ENCODE measurements at places on chromosomes 5 and 9.

DNA sequence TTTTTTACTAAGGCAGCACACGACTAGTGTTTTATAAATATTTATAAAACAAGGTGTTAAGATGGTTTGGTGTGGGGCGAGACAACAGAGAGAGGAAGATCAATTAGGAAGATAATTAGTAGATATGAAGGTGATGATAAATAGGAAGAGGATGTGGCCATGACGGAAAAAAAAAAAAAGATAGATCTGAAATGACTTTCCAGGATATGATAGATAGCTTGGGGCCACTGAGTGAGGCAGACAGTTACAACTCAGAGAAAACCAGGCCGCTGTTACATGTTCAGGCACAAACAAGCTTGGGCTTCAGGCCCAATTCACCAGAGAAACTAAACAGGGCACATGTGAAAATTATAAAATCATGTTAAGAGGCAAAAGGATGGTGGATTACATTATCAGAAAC, 43.2 kb downstream of the KIAA0825 start:
- DNase-seq = no peak

DNA sequence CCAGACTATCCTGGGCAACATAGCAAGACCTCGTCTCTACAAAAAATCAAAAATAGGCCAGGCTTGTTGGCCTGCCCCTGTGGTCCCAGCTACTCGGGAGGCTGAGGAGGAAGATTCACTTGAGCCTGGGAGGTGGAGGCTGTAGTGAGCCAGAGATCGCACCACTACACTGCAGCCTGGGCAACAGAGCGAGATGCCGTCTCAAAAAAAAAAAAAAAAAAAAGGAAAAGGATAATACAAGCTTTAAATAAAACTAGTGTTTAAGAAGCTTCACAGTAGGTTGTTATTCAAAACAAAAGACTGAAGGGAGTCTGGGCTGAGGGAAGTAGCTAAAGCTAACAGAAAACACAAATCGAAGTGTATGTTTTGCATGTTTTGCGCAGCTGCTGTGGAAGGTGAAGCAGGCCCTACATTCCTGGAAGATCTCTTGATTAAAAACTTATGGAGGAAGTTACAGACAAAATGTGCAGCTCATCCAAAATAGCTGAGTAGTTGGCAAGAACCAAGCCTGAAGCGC, 581 bp upstream of the C9orf40 start:
- DNase-seq = peak; percentile 92

GRCh38 chr5:142023836-142024235, 11.0 kb upstream of the GNPDA1 start:
- DNase-seq = no peak

DNA sequence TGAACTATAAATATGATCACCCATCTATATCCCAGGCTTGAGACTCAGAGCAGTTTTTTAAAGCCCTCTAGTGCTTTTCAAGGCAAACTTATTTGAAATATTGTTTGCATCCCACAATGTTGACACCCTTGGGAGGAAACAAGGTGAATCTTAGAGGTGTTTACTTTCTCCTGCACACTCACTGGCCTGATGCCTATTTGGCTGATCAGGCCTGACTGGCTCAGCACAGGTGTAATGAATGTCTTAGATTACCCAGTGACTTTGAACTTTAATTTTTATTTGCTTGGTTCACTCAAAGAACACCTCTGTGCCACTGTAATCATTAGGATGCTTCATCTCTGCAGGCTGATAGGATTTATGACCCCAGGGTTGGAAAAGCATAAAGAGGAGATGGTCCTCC, 158.3 kb downstream of the KCTD16 start:
- DNase-seq = no peak

DNA sequence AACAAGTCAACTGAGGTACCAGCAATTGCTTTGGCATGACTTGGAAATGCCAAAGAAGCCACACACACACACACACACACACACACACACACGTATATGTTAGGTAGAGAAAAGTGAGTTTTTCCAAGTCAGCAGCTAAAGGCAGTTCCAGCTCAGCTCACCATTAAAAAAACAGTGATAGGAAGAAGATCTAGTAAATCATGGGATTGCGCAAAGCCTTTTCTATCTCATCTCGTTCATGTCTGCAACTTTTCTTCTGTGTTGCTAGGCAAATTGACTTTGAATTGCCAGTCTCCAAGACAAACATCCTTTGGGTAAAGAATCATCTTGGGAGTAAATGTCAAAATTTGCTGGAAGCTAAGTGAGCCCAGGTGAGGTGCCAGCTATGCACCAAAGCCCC, 500.1 kb downstream of the ENC1 start:
- DNase-seq = no peak

DNA sequence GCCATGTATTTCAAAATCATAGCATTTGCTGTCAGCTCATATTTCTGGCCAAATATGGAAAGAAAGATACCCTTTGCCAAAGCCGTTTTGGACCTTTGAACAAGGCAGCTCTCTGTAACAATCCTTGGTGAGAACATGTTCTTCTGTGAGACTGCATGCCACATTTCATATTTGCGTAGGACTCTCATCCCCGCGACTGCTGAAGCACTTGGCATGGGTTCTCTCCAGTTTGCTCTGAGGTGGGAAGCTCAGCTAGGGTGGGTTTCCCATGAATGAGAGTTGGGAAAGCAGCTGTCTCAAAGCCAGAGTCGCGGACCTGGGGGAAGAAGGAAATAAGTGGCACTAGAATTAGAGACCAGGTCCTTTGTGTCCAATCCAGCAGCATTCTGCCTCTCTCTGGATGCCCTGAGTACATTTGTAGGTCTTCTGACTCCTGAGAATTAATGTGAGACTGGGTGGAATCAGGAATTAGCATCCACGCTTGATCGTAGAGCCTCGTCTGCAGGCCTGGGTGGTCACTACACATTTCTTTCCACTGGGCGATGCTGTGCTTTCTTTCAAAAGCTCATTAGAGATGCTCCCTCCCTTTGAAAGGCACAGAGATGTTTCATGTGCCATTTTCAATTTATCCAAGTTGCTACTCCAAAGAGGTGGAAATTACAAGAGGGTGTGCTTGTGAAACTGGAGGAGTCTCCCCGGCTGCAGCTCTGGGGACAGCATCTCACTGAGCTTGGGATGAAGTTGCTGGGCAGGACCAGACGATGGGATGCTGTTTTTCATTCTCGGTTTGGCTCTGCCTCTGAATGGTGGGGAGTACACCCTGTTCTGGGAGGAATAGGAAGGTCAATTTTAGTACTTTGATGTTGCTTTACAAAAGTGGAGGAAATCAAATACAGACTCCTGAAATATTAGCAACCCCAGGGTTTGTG, 197.2 kb downstream of the GADD45G start:
- DNase-seq = no peak

GRCh38 chr9:110928599-110928998, 109.7 kb downstream of the LPAR1 start:
- peak; percentile 52 for DNase-seq

- no peak for DNase-seq
These were observed 180.5 kb downstream of the CNTLN start for GRCh38 chr9:17315341-17315740.

GRCh38 chr5:124457101-124457500, 289.3 kb downstream of the ZNF608 start:
- no peak for DNase-seq
